Stimulated activated CD4-positive, alpha-beta T cell treated with anti-CD3 and anti-CD28 coated beads, TNF-alpha, amount 100 ng/mL, for 48 hours (primary cell): ENCODE measurements at places on chromosomes 3 and 15.

DNA sequence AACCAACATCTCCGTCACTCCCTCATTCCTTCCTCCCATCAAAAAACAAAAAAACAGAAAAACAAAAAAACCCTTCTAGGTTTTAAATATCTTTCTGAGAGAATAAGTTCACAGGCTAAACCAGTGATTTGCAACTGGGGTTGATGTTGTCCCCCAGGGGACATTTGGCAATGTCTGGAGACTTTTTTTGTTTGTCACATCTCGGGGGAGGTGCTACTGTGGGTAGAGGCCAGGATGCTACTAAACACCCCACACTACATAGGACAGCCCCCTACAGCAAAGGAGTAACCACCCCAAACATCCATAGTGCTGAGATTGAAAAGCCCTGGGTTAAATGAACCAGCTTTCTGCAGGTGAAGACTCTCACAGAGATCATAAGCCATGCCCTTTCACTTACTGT lies 17.0 kb upstream of the PROK2 start:
- no peak for DNase-seq

- DNase-seq: no peak
These were observed 18.3 kb downstream of the CPB1 start for GRCh38 chr3:148845756-148846395.

- DNase-seq: no peak
These were observed 16.9 kb upstream of the LACTB start for GRCh38 chr15:63104727-63105126.

DNA sequence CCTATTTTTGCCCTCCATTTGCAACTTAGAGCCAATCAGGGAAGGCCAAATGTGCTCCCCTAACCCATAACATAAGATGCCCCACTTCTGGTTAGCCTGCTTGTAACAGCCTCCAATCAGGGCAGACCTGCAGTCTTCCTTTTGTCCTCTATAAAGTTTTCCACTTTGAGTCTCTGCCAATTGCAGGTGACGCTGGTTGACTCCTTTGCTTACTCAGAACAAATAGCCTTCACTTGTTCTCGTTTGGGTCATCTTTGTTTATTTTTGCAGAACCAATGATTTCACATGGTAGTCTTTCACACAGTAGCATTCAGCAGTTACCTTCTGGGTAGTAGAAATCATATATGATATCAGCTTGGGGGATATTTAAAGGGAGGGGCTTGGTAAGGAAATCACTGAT lies 225.6 kb downstream of the MINAR1 start:
- DNase-seq: no peak

DNA sequence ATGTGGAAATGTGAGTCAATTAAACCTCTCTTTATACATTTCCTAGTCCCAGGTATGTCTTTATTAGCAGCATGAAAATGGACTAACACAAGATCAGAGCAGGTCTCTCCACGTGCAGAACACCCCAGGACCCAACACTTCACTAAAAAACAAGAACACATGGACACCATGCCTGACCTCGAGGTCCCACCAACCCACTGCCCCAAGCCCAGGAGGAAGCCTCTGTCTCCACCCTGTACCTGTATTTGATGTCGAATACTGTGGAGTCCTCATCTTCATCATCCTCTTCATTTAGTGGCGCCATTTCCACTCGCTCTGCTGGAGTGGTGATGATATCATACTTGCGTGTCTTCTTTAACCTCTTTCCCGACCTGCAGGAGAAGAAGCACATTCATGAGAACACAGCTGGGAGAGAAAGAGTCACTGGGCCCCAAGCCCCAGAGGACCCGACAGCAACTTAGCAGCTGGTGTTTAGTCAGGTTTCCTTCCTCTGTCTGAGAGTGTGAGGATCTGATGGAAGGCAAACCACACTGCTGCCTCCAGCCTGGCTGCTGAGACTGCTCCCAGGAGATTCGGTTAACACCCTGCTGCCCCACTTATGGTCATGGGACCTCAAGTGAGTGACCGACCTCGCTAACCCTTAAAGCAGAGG lies 25.5 kb downstream of the FAM174B start:
- no peak for DNase-seq

DNA sequence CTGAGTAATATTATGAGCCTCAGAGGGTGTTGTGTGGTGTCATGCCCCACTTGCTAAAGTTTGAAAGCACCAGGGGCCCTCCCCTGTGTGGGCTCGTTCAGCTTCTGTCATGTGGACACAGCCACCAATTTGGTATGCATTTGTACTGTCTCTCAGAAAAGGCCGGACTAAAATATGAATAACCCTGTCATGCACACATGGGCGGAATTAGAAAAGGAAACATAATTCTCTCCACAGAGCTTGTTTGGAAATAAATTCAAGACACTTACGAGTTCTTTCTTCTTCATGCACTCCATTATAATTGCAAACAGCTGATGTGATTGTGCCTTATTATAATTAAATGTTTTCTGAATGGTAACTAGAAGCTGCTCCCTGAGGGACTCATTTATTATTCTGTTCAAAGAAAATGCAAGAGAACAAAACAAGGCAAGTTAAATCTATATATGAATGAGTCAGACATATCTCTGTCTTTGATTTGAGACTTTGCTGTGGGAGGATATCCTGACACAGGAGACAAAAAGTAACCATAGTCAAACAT lies 39.1 kb downstream of the TRPM1 start:
- no peak for DNase-seq

GRCh38 chr3:186788482-186789370 lies 5.3 kb downstream of the EIF4A2 start:
- DNase-seq: no peak

DNA sequence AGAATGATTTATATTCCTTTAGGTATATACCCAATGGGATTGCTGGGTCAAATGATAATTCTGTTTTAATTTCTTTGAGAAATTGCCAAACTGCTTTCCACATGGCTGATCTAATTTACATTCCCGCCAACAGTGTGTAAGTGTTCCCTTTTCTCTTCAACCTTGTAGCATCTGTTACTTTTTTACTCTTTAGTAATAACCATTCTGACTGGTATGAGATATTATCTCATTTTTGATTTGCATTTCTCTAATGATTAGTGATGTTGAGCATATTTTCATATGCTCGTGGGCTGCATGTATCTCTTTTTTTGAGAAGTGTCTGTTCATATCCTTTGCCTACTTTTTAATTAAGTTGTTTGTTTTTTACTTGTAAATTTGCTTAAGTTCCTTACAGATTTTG lies 1264.2 kb downstream of the OTOL1 start:
- no peak for DNase-seq

GRCh38 chr3:155791190-155791589 lies 14.9 kb downstream of the C3orf33 start:
- DNase-seq: no peak

- no peak for DNase-seq
These were observed 29.7 kb downstream of the ZNF106 start for GRCh38 chr15:42461261-42461660.

GRCh38 chr3:10602271-10602670 lies 96.9 kb upstream of the ATP2B2 start:
- no peak for DNase-seq

DNA sequence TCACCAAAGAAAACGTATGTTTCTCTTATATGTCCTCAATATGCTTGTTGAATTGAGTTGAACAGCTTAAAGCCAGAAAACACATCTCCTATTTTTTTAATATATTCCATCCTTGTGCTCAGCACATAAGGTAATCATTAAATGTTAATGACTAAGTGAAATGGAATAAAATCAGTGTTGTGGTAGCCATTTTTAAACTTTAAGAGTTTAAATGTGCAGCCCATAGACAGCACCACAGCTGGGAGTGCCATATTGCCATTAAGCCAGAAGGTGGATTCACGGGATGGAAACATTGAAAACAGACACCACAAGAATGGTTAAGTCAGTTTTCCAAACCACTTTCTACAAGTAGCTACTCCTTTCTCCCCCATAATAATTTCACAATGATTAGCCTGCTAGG lies 76.8 kb upstream of the C15orf61 start:
- no peak for DNase-seq

DNA sequence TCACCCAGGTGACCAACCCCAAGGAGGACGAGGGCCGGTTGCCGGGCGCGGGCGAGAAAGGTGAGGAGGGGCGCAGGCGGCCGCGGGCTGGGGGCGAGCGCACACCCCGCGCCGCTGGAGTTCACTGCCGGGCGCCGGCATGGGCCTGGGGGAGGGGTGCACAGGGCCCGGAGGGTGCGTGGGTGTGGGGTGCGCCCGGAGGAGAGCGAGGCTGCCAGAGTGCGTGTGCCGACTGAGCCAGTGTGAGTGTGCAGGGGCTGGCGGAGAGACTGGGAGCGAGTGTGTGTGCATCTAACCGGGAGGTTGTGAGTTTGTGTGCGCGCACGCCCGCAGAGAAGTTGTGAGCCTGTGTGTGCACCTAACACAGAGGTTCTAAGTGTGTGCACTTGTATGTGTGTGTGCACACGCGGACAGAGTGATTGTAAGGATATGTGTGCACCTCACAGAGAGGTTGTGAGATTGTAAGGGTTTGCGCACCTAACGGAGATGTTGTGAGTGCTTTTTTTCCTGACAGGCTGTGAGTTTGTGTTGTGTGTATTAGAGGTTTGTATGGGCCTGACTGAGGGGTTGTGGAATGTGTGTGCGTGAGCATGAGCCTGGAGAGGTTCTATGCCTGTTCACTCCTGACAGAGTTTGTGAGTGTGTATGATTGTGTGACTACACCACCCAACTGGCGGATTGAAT lies 681 bp downstream of the CTDSPL start:
- no peak for DNase-seq

GRCh38 chr3:35262406-35262805 lies 376.9 kb upstream of the ARPP21 start:
- no peak for DNase-seq
